ENCODE measurements at places on chromosomes 7 and 10.
A peak's percentile ranks its signal among the peaks of the same experiment; 100 is the strongest.

DNA sequence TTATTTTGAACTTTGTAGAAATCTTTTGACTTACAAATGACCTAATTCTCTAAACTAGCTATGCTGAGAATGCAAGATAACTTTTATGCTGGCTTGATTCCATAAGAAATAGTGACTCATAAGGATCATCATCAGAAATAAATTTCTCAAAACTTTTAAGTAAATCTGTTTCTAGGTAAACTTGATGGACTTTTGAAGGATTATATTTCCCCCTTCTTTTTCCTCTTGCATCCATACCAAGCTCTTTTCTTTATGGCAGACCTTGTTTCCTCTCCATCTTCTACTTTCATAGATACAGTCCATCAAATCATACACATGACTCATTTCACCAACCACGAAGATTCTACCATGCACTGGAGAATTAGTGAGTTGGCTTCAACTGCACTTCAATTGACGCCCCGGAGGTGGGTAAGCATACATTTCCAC, 336.3 kb downstream of the KCNMA1 start:
- DNase-seq: peak; percentile 58

GRCh38 chr7:46554688-46555422, 633.8 kb upstream of the IGFBP3 start:
- peak; percentile 29 for DNase-seq

DNA sequence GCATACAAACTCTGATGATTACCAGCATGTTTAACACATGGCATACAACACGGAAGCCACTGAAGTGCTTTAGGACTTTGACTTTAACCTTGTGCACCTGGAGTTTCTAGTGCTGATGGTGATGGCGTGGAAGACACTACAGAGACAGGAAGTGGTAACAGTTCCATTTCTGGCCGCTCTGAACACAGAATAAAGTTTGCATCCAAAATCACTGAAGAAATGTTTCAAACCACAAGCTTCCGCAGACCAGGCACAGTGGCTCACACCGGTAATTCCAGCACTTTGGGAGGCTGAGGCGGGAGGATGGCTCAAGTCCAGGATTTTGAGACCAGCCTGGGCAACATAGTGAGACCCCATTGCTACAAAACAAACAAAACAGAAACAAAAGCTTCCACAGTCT, 40.3 kb upstream of the TNPO3 start:
- DNase-seq: no peak

DNA sequence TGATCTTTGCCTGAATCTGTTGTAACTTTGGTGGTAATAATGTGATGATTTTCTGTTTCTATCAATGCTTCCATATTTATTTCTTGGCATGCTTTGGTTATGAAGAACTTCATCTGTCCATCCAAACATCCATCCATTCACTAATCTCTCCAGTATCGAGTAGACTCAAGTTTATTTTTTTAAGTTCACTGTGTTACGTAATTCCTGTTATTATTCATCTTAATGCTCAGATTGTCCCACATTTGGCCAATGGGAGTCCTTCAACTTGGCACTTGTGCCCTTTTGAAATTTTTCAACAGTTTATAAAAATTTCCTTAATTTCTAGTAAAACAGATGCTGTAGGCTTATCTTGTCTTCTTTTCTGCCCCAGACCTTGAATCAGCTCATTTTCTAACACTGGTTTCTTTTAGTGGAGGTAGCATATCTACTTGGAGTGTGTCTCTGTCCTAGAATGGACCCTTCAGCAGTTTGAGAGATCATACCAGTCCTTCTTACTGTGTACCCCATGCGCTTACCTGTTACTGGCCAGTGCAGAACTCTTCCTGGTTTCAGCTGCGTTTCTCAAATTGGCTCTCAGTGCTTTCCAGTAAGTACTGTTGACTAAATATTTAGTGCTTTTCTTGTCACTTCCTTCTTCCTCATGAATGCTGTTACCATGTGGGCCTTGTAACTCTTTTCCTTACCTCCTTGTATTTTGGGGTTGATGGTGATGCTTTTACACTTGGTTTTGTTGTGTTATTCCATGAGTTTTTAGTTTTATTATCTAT, 100.8 kb downstream of the MLLT10 start:
- peak; percentile 4 for DNase-seq

DNA sequence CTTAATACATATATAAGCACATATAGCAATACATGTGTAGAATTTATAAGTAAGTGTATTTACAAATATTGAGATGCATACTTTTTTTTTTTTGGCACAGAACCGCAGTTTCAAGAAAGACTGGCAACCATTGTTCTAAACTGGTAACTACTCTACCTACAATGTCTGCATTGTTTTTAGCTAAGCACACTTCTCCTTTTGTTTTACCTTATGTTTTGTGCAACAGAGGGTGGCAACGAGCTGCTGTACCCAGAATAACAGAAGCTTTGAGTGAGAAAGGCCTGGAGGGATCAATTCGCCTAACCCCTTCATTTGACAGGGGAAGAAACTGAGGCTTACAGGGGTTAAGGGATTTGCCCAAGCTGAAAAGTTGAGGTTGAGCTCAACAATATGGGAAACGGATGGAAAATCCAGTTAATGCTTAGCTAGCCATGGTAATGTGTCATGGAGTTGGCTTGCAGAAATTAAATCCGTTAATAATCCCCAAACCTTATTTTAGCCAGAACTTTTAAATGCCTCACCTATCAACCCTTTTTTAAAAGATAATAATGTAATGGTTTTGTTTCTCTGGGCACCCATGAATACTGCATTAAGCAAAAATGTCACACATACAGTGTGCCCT, 25.5 kb downstream of the FZD1 start:
- DNase-seq: no peak

DNA sequence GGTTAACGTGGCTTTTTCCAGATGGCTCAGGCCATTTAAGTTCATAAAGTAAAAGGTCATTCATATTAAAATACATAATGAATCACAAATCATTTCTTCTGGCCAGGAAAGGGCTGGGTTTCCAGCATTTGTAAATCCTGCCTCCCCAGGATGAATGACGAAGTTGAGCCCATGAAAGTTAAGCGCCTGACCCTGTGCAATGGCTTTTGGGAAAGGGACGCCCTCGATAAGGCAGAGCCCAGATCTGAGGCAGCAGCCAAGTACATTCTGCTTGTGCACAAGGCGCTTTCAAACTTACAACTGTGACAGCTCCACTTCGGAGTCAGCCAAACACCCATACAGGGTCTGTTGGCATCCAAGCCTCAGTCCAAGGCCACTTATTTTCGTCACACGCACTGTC, 2.8 kb downstream of the GIMAP6 start:
- no peak for DNase-seq

GRCh38 chr10:20634839-20635238, 262.3 kb downstream of the NEBL start:
- DNase-seq: no peak

GRCh38 chr10:114544045-114544659, 113.9 kb downstream of the ABLIM1 start:
- DNase-seq: no peak

DNA sequence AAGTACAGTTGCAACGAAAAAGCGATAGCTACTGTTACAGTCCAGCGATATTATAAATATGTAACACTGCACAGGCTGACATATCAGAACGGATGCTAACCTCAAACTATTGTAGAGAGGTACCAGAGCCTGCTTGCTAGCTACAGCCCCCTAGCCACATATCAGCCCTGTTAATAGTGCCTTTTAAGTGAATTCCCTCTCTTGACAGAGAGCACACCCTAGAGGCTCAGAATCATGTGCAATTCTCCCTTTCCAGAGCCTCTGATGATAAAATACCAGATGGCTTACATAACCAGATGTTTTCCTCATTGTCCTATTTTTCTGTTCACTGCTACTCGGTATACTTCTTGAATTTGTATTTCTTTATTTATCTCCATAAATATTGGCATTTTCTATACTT, 960.7 kb upstream of the CELF2 start:
- DNase-seq: peak; percentile 24

All from GM03348 (cell line).